ENCODE measurements at places on chromosomes 11 and 22. TPM values are rescaled to one million over a fixed set of nuclear protein-coding genes. Genes with fewer than 3 reads are reported as not detected.

- no peak for DNase-seq
Observed at GRCh38 chr22:41934284-41935014, 7.8 kb upstream of the TNFRSF13C start.

The DAGLA gene
- total RNA-seq, result 1.0 TPM

DNA sequence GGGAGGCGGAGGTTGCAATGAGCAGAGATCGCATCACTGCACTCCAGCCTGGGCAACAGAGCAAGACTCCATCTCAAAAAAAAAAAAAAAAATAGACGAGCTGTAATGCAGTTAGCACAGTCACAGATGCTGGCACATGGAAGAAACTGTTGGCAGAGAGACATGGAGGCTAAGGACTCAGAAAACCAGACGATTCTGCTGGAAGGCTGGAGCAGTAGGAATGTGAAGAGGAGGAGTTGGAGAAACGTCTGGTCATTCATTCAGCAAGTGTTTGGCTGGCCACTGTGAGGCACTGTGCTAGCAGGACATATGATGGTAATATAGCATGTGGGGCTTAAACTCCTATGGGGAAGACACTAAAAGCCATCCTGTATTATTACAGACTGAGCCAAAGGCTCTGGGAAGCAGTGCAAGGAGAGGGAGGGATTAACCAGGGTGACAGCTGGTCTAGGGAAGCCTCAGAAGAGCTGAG, 5.0 kb downstream of the UQCR10 start:
- DNase-seq, result peak; percentile 55

DNA sequence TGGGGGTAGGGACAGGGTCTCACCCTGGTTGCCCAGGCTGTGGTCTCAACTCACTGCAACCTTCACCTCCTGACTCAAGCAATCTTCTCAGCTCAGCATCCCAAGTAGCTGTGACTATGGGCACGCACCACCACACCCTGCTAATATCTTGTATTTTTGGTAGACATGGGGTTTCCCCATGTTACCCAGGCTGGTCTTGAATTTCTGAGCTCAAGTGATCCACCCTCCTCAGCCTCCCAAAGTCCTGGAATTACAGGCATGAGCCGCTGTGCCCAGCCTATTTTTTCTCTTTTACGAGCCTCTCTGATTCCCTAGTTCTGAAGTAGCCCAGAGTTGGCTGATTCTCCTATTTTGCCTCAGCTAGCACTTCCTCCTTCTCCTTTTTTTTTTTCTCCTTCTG, 83.6 kb downstream of the ZNF280B start:
- no peak for DNase-seq

DNA sequence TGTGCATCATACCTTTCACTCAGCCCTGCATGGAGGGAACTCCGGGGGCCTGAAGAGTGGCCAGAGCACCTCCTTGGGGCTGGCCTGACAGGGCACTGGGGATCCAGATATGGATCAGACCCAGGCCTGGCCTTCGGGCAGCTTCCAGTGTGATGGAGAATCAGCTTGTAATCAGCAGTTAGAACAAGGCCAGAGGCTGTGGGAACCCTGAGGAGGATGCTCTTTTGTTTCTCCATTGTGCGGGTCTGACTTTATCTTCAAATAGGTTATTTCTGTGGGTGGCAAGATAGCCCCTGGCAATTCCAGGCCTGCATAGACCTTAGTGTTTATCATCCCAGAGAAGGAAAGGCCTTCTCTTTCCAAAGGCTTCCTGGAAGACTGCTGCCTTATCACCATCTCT, 12.3 kb downstream of the DGAT2 start:
- no peak for DNase-seq

DNA sequence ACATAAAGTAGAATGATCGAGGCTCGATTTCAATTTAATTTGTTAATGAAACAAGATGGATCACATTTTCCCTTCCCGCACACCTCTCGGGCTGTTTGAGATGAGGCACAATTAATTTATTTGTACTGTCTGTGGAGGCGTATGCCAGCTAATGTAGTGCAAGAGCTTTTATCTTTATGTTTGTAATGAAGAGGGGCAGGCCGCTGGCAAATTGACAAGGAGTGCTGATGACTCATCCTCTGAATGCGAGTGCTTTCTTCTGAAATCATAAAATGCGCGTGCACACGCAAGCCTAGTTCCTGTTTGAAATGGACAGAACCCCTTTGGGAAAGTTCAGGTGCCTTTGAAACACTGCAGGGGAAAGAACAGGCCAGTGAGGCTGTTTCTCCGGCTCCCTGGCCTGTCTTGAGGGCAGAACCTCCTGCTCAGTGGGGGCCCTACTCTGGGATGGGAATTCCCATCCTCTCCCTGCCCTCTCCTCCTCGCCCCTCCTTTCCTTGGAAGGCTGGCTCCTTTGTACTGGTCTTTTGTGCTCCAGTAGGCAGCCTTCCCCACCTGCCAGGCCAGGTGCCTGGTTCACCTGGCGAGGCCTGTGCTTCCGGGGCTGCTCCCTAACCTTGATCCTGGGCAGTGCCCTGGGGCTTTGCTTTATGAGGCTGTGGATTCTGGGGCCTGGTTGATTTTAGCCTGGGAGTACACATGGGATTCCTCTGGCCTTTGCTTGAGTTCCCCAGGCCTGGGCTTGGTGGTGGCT, 50.3 kb downstream of the TEAD1 start:
- DNase-seq, result peak; percentile 97

The UNC93B1 gene
- 14.9 TPM for total RNA-seq

- DNase-seq, result peak; percentile 27
Observed at GRCh38 chr11:72969894-72970335, 155.7 kb downstream of the ATG16L2 start.

DNA sequence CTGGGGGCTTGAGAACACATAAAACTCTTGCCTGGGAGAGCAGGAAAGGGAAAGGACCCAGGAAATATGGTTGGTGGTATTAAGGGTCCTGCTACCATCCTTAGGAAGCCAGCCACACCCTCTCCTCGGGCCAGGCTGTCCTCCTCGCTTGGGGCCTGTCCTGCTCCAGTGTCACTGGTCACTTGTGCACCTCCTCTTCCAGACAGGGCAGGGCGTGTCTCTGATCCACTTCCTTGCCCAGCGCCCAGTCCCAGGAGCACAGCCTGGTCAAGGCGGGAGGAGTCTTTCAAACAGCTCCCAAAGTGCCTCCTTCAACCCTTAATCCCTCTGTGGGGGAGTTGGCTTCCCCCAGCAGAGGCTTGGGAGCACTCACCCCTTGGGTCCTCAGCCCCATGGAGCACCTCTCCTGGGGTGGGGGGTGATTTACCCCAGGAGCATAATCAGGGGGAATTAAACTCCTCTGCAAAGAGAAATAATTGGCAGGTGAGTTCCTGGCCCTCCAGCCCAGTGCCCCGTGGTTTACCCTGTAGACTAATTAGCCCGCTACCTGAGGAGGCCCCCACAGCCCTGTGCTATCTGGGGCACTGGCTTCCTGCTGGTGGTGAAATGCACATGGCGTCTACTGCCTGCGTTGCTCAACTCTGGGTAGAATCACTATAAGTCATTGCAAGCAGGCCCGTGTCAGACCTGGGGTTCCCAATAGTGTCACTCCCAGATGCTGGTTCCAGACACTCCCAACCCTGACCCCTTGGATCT, 8.0 kb downstream of the TMPRSS6 start:
- no peak for DNase-seq

GRCh38 chr22:39727541-39727940, 157.0 kb downstream of the CACNA1I start:
- no peak for DNase-seq

DNA sequence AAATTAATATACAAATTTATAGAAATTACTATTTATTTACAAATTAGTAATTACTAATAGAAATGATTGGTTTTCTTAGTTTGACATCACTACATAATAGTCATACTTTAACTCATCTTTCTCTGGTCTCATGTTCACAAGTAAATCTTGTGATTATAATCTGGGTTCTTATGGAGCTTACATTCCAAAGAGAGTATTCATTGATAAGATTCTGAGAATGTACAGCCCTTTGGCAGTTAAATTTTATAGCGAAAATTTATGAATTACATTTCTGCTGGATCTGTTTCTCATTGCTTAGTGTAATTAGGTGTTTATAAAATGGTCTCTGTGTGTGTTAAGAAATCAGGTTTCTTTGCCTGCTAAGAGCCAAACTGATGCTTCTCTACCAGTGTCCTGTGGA, 175.2 kb downstream of the TMEM135 start:
- DNase-seq, result no peak

- DNase-seq, result no peak
Observed at GRCh38 chr11:89147229-89147628, 30.4 kb upstream of the TYR start.

DNA sequence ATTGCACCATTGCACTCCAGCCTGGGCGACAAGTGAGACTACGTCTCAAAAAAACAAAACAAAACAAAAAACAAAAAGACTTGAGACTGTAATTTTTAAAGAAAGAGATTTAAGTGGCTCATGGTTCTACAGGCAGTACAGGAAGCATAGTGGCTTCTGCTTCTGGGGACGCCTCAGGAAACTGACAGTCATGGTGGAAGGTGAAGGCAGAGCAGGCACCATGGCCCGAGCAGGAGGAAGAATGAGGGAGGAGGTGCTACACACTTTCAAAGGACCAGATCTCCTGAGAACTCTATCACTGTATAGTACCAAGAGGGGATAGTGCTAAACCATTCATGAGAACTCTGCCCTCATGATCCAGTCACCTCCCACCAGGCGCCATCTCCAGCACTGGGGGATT, 52.0 kb downstream of the CBL start:
- no peak for DNase-seq

GRCh38 chr11:86288776-86289507, 13.1 kb upstream of the HIKESHI start:
- DNase-seq, result no peak

GRCh38 chr11:134260503-134260902, 7.1 kb downstream of the ACAD8 start:
- no peak for DNase-seq

GRCh38 chr11:10878408-10879214, 20.8 kb upstream of the ZBED5 start:
- DNase-seq, result peak; percentile 73

The DENND5A gene
- 61.1 TPM for total RNA-seq

GRCh38 chr11:127618721-127619120, 618.2 kb upstream of the KIRREL3 start:
- DNase-seq, result no peak

The WBP2NL gene
- 0.66 TPM for total RNA-seq

GRCh38 chr11:115385226-115385625, 119.0 kb downstream of the CADM1 start:
- DNase-seq, result no peak

DNA sequence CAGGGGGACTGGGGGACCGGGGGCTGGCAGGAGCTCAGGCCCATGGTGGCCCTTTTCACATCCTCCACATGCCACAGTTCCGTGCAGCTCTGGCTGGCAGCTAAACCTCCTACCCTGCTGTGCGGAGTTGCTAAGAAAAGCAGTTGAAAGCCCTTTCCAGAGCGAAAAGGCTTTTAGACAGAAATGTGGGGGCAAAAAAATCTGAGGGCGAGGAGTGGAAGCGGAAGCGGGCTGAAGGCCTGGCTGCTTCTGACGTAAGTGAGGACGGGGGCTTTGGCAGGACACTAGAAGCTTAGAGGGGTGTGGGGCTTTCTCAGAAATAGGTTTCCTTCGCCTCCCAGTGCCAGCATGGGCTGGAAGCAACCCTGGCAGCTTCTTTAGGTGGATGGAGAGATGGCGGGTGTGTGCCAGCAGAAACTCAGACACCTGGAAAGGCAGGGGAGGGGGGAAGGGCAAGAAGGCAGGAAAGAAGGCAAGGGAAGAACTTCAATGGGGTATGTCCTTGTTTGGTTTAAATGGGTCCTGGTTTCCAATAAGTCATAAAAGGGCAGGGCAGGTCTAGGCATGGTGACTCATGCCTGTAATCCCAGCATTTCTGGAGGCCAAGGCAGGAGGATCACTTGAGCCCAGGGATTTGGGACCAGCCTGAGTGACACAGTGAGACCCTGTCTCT, 11.2 kb upstream of the DGKZ start:
- DNase-seq, result no peak

The VWA5A gene
- 7.9 TPM for total RNA-seq

DNA sequence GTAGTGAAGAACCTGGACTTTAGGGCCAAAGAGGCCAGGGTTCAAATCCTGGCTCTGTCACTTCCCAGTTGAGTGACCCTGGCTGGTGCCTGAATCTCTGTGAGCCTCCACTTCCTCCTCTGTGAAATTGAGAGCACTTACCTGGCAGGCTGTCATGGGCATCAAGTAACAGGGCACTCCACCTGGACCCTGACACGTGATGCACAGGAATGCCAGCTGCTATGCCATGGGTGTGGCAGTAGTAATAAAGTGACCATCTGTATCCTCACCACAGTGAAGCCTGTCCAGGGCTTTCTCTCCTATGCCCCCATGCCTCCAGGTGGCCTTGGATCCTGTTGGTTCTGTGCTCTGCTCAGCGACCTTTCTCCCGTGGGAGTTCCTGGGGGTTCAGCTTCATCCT, 29.8 kb upstream of the PPP6R3 start:
- no peak for DNase-seq

The SLC25A17 gene
- total RNA-seq, result 21.1 TPM

GRCh38 chr11:66907751-66908630, 50.2 kb downstream of the PC start:
- DNase-seq, result no peak

The PHF5A gene
- 68.8 TPM for total RNA-seq

The CDKN1C gene
- total RNA-seq, result 5.7 TPM

The ARHGAP20 gene
- not detected for total RNA-seq

DNA sequence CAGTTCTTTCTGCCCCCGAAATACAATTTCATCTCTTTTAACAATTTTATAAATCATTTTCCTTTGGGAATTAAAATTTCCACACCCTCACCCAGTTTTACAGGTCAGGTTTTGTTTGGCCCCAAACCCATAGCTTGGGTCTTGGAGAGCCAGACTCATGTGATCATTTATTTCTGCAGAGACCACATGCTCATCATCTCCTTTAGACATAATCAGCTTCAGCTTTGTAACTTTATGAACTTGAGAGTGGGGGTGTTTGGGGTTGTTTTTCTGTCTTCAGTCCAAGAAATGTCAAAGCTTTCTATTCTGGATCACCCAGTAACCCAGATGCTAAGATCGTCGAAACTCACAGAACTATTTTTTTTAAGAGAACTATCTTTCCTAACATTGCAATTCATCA, 70.9 kb downstream of the DBX1 start:
- DNase-seq, result no peak

DNA sequence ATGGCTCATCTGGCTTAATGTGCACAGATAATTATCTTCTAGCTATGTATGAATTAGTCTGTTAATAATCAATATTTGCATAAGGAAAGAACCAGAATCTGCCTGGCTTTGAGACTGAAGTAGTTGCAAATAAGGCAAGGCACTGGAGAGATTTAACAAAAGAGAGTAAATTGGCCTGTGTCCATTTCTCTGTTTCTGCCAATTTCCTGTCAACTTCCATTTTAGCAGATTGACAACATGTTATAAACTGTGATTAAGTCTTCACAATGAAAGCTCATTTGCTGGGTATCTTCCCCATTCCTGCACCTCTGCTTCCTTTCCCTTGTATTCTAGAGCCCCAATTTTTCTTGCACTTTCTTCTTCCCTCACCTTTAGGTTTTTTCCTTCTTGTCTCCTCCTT, 5.3 kb upstream of the TMEM123 start:
- peak; percentile 42 for DNase-seq

The TMEM41B gene
- total RNA-seq, result 50.3 TPM

DNA sequence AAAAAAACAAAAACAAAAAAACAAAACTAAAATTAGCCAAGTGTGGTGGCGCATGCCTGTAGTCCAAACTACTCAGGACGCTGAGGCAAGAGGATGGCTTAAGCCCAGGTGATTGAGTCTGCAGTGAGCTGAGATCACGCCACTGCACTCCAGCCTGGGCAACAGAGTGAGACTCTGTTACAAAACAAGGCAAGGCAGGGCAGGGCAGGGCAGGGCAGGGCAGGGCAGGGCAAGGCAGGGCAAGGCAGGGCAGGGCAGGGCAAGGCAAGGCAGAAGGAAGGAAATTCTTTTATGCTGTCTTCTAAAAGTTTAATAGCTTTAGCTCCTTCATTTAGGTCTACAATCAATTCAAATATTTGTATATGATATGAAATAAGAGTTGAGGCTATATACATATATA, 50.1 kb upstream of the RASSF10 start:
- peak; percentile 18 for DNase-seq
